ENCODE measurements at places on chromosomes 5 and 9.

DNA sequence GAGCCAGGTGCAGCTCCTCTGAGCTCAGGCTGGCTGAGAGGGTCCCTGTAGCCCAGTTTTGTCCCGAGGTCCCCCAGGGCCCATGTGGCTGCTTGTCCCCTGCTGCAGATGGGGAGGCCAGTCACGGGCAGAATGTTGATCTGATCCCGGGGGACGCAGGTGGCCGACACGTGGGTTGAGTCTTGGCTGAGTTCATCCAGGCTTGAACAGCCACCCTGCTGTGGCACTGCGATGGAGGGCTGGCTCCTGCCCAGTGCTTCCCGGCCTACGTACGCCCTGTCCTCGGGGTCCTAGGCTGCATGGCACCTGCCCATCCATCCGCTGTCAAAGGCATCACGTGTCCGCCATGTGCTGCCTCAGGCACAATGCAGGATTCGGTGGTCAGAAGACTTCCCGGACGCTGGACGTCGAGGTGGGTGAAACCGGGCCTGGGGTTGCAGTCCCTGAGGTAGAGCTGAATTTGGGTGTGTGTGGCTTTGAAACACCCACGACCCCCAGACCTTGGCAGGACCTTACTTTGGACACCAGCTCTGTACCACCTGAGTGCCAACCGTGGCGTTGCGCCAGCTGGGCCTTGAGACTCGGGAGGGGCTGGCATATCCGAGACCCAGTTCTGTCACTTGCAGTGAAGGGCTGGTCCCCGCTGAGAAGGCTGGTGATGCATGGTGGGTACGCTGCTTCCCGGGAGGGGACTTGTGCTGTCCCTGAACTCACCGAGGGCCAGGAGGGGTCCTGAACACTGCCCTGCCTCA lies 22.3 kb downstream of the RXRA start:
- no peaks in the 10 kb centered on the region for H3K36me3 ChIP-seq
- no peaks in the 10 kb centered on the region for H3K27me3 ChIP-seq
- DNase-seq, result no peak
- no peak overlapping the region for H3K27ac ChIP-seq
- H3K4me3 ChIP-seq, result no peak overlapping the region

GRCh38 chr5:18023986-18024385 lies 389.7 kb downstream of the TAF11L14 start:
- no peak overlapping the region for H3K27ac ChIP-seq
- no peaks in the 10 kb centered on the region for H3K36me3 ChIP-seq
- H3K27me3 ChIP-seq, result no peaks in the 10 kb centered on the region
- no peak overlapping the region for H3K4me3 ChIP-seq

DNA sequence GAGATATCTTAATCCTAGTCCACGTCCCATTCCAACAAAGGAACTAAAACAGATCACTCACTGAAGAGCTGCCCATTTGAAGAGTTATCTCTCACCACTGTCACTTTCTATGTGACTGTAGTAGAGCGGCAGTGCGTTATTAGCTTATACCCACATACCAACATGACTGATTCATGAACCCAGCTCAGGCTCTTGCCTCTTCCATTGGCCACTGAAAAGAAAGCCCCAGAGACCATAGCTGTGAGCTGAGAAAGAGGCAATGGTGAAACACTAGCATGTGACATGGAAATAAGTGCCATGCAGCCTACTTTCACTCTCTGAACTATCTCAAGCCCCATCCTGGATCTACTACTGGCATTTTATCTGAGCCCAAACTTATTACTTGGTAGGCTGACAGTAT lies 151.7 kb upstream of the MOCS2 start:
- H3K4me3 ChIP-seq, result no peak overlapping the region
- no peaks in the 10 kb centered on the region for H3K27me3 ChIP-seq
- no peak for DNase-seq
- no peaks in the 10 kb centered on the region for H3K4me1 ChIP-seq

DNA sequence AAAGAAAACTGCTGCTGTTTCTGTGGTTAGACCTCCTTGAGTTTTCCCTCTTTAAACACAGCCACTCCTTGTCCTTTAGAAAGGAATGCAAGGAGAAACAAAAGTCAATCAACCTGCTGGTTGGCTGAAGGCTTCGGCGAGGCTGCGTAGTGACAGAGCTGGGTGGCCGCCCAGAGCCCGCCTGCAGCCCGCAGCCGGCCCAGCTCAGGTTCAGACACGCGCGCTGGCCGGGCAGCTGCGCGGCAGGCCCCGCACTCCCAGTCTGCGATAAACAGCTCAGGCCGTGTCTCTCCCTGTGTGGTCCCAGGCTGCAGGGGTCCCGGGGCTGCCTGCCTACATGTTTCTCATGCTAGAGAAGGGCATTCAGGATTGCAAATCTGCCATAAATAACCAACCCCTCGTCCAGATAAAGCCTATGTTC lies 115.4 kb downstream of the HSD17B3 start:
- H3K4me1 ChIP-seq, result no peaks in the 10 kb centered on the region
- H3K36me3 ChIP-seq, result no peaks in the 10 kb centered on the region
- DNase-seq, result no peak

- H3K27ac ChIP-seq, result peak overlapping the region; percentile 73
- H3K27me3 ChIP-seq, result no peaks in the 10 kb centered on the region
- DNase-seq, result no peak
These were observed 82.5 kb downstream of the SEMA6A start for GRCh38 chr5:116492016-116492623.

DNA sequence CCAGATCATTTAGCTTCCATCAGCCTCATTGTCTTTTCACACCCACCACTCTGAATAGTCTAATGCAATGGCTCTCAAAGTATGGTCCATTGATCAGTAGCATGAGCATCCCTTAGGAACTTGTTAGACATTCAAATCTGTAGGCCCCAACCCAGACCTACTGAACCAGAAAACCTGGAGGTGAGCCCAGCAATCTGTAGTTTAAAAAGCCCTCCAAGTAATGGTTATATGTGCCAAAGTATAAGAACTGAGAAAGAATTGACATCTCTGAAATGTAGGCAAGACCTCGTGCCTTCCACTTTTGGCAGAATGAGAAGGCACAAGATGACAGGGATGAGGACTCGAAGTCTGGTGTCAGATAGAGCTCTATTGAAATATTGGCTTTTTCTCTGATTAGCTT lies 267.6 kb downstream of the TRIM32 start:
- no peak overlapping the region for H3K4me3 ChIP-seq
- H3K27ac ChIP-seq, result no peak overlapping the region
- peaks cover 5% of the 10 kb centered on the region for H3K27me3 ChIP-seq
- H3K36me3 ChIP-seq, result no peaks in the 10 kb centered on the region
- DNase-seq, result no peak

GRCh38 chr5:68898951-68899471 lies 194.8 kb upstream of the SLC30A5 start:
- H3K4me3 ChIP-seq, result no peak overlapping the region
- H3K27ac ChIP-seq, result no peak overlapping the region

- no peak for DNase-seq
- H3K4me3 ChIP-seq, result no peak overlapping the region
- H3K27me3 ChIP-seq, result no peaks in the 10 kb centered on the region
- no peaks in the 10 kb centered on the region for H3K36me3 ChIP-seq
These were observed 247.9 kb downstream of the DOCK8 start for GRCh38 chr9:462606-463005.

DNA sequence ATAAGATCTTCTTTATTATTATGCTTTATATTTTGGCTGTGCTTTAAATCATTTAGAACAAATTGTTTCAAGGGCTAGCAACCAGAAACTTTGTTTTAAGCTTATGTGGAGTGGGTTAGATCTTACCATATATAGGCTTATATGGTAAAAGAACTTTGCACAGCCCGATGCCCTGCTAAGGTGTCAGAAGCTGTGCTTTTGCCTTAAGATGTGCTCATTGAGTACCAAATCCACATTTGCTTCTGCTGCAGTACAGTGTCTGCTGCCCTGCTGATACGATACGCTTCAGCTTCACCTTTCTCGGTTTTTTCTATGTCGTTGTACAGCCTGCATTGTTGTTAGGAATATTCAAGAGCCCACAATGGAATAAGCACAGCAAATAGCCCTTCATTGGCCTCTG lies 34.8 kb downstream of the CD180 start:
- peaks cover 62% of the 10 kb centered on the region for H3K36me3 ChIP-seq
- no peaks in the 10 kb centered on the region for H3K27me3 ChIP-seq
- DNase-seq, result no peak
- H3K4me1 ChIP-seq, result peaks cover 10% of the 10 kb centered on the region
- no peak overlapping the region for H3K27ac ChIP-seq

DNA sequence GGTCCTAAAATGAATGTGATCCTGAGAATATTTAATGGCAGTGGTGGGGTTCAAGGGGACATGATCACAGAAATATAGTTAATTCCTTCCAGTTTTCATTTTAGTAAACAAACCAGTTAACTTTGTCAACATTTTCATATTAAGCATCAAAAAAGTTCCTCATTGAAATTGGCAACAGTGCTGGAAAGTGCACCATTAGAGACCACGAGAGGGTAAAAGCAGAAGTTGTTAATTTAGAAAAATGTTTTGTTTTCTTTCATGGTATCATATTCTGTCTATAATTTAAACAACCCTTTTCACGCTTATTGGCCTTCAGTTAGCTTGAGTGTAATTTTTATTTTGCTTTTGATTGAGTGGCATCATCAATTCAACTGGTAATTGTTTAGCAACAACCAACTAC lies 11.9 kb downstream of the GIN1 start:
- peaks cover 17% of the 10 kb centered on the region for H3K4me1 ChIP-seq
- H3K4me3 ChIP-seq, result no peak overlapping the region
- no peak for DNase-seq

- DNase-seq, result no peak
- peak overlapping the region; percentile 84 for H3K27ac ChIP-seq
- no peaks in the 10 kb centered on the region for H3K36me3 ChIP-seq
- peaks cover 22% of the 10 kb centered on the region for H3K4me1 ChIP-seq
- H3K4me3 ChIP-seq, result peak overlapping the region; percentile 73
These were observed 526 bp upstream of the CD14 start for GRCh38 chr5:140633501-140633900.

DNA sequence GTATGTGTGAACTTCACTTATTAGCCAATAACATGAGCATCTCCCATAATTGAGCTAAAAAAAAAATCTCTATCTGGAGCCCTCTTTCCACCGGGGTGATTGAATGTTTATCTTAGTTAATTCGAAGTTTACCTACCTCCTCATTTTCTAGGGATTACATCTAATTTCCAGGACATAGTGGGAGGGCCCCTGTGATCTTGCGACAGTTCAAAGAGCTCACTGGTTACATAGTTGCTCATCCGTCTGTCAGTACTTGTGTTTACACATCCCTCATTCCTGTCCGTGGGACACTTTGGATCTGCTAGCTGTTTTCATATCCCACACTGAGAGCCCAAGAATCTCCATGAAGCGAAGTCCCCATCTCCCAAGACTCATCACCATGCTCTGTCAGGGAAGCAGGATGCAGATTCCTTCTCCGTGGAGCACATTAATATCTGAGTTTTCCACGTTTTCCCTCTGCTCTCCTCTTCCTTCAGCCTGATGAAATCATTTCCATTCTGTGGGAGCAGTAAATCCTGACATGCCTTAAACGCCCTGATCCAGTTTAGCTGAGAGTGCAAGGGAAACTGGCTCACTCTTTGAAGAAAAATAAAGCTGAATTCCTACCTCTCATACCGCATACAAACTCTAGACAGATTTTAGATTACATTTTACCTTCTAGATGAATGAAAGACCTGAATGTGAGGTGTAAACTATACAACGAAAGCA lies 10.2 kb upstream of the SFXN1 start:
- H3K4me1 ChIP-seq, result no peaks in the 10 kb centered on the region
- peaks cover 30% of the 10 kb centered on the region for H3K27me3 ChIP-seq
- DNase-seq, result no peak

GRCh38 chr9:111475195-111475594 lies 9.0 kb downstream of the ECPAS start:
- no peak overlapping the region for H3K27ac ChIP-seq
- H3K27me3 ChIP-seq, result no peaks in the 10 kb centered on the region
- H3K4me1 ChIP-seq, result peaks cover 90% of the 10 kb centered on the region
- H3K4me3 ChIP-seq, result no peak overlapping the region

GRCh38 chr5:140351609-140352334 lies 5.4 kb upstream of the HBEGF start:
- peaks cover 22% of the 10 kb centered on the region for H3K4me1 ChIP-seq
- DNase-seq, result no peak
- H3K27me3 ChIP-seq, result no peaks in the 10 kb centered on the region
- no peaks in the 10 kb centered on the region for H3K36me3 ChIP-seq

- no peak overlapping the region for H3K4me3 ChIP-seq
- H3K4me1 ChIP-seq, result no peaks in the 10 kb centered on the region
- no peak for DNase-seq
- no peaks in the 10 kb centered on the region for H3K27me3 ChIP-seq
- H3K27ac ChIP-seq, result no peak overlapping the region
These were observed 110.2 kb upstream of the MYO10 start for GRCh38 chr5:17046320-17046719.

DNA sequence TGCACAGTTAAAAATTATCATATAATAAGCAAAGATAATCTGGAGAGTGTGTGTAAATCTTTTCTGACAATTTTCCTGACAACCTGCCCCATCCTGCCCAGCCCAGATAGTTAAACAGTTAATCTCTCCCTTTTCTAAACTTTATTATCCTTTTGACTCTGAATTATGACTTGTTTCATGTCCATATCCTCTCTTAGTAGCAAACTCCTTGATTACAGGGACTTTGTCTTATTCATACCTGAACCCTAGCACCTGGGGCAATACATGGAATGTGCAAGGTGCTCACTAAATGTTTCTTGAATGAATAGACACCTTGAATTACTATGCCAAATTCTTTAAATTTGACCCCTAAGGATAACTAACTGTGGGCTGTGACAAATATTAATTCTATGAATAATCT lies 186.7 kb downstream of the FAM170A start:
- no peak overlapping the region for H3K4me3 ChIP-seq
- no peak overlapping the region for H3K27ac ChIP-seq
- H3K27me3 ChIP-seq, result no peaks in the 10 kb centered on the region
- no peaks in the 10 kb centered on the region for H3K36me3 ChIP-seq
- H3K4me1 ChIP-seq, result peaks cover 5% of the 10 kb centered on the region
- DNase-seq, result no peak

Measured in left ventricle myocardium inferior (tissue), 1 donor.